ENCODE measurements at places on chromosomes 2 and 18.

DNA sequence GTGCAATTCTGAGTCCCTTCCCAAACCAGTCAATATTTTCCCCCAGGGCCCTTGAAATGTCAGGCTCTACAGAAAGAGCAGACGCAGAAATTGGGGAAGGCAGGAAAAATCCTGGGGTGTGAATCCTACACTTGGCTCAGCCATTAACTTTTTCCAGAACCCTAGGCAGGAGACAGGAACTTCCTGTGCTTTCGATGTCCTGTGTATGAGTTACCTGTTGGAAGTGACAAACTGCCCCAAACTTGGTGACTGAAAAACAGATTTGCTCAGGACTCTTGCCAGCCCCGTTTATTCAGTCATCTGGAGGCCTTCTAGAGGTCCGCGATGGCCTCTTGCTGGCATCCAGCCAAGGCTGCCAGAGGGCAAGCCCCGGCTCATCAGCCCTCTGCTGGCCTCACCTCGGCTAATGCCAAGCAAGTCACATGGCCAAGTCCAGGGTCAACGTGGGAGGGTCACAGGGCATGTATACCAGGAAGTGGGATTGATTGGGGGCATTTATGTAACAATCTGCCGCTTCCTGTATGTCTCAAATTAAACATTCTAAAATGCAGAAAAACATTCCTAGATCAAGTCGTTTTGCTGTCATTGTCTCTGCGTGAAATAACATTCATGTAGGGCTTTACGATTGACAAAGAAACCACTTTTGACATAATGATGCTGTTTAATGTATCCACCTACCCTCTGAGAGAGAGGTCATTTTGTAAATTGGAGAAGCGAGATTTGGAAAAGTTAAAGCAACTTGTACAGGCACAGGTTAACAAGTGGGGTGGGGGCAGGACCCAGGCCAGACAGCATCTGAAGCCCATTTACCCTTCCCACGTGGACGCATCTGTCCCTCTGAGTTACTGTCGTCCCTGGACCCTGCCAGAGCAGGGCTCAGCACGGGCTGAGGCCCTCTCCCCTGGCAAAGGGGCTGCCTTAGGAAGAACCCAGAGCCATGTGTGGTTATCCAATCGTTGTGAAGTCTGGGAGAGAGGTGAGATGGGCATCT lies 179.4 kb downstream of the INHBB start:
- DNase-seq, result no peak

GRCh38 chr2:114294741-114295140 lies 147.7 kb upstream of the DPP10 start:
- no peak for DNase-seq

DNA sequence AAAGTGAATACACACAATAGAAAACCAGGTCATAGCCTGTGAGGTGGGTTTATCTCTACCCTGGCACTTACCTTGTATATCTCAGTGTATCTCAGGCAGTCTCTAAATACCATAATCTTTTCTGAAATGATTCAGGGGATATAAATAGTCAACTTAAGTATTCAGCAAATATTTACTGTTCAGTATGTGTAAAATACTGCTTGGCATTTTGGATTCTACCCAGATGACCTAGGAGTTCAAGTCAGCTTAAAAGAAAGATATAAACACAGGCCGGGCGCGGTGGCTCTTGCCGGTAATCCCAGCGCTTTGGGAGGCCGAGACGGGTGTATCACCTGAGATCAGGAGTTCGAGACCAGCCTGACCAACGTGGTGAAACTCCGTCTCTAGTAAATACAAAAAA lies 23.8 kb downstream of the GRHL1 start:
- DNase-seq, result no peak

DNA sequence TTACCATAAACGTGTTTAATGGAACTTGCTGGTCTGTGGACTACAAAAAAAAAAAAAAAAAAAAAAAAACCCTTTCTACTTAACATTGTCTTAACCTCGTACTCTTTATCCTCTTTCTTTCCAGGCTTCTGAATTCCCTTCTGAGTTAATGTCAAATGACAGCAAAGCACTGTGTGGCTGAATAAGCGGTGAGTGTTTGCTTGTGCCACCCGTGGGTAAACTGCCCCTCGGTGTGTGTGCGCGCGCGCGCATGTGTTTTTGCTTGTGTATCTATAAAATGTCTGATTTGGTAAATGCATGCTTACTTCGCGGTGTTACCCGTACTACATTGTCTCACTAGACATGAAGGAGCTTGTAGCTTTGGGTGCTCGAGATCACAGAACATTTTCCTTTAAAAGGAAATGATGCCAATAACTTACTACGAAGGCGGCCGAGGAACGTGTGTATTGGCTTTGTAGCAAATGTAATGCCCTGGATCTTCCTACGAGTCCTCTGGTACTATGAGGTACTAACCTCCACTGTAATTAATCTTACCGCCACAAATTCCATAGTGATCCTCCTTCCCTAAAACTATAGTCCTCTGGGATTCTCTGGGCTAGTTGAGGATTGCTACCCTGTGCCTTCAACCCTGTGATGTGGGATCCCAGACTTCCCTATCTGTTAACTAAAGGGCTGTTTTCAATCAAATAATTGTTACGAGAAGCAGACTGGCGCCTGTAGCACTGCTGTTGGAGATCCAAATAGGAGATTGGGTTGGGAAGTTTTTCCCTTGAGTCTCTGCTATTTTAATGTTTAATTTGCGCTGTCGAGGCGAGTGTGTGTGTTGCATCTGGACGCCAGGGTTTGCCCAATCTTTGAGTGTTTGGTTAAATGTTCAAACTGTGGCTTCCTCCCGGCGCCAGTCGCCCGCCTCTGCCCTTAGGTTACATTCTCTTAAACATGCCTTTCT lies 1.1 kb downstream of the ID2 start:
- peak; percentile 33 for DNase-seq

GRCh38 chr18:12796448-12796847 lies 87.6 kb downstream of the PTPN2 start:
- no peak for DNase-seq

DNA sequence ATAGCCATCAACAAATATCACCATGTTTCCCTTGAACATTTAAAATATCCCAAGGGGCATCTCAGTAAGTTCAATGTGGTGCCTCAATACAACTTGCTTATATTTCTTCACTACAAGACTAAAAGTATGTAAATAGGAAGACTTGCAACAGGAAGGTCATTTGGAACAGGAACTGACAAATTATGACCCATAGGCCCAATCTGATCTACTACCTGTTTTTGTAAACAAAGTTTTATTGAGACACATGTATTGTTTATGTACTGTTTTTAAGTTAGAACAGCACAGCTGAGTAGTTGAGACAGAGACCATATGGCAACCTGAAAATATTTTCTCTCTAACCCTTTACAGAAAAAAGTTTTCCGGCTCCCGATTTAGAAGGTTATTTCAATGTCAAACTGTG lies 154.8 kb upstream of the TFPI start:
- no peak for DNase-seq

- DNase-seq, result no peak
Observed at GRCh38 chr2:240386326-240386725, 49.1 kb upstream of the GPC1 start.

- DNase-seq, result no peak
Observed at GRCh38 chr18:1499265-1499664, 594.6 kb downstream of the ADCYAP1 start.

GRCh38 chr2:206084870-206085741 lies 868 bp downstream of the INO80D start:
- DNase-seq, result no peak

GRCh38 chr18:3508576-3509549 lies 58.9 kb downstream of the TGIF1 start:
- no peak for DNase-seq

DNA sequence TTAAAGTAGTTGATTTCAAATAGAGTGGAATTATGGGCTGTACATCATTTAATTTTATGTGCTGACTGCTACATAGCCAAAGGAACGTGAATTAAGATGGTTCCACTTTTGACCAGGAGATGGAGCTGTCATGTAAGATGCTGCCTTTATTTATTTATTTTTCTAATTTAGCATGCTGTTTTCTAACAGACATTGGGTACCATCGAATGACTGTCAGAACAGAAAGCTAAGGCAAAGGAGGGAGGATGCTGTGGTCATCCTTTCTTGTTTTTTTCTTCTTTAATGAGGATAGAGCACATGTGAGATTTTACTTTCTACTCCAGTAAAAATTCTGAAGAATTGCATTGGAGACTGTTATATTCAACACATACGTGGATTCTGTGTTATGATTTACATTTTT lies at the start of gene SCN2A:
SCN2A (plus strand) TSS at position 185 of the 400 bp plus-strand sequence. CDS start 56,410 bp downstream, outside the sequence.
- DNase-seq, result no peak

GRCh38 chr2:57798346-57798745 lies 248.3 kb upstream of the VRK2 start:
- DNase-seq, result no peak

- DNase-seq, result no peak
Observed at GRCh38 chr18:61852496-61852895, 40.3 kb downstream of the RNF152 start.

GRCh38 chr2:25284756-25285155 lies 57.0 kb downstream of the DNMT3A start:
- no peak for DNase-seq

GRCh38 chr18:26453386-26453901 lies 94.9 kb downstream of the KCTD1 start:
- DNase-seq, result no peak

DNA sequence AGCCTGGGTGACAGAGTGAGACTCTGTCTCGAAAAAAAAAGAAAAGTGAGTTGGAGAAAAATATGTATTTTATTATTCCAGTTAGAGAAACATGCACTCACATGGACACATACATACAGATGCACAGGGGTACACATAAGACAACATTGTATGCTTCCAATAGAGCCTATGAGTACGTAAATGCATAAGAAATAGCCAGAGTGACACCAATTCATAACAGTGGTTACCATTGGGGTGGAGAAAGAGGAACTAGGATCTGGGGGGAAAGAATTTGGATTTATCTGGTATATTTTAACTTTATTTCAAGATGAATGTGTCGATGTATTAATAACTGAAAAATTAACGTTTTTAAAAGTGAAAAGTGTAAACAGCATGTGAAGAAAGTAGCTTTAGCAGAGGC lies 16.1 kb downstream of the IL36A start:
- DNase-seq, result no peak

GRCh38 chr2:158172719-158173118 lies 71.0 kb downstream of the UPP2 start:
- DNase-seq, result no peak

GRCh38 chr2:157784169-157784822 lies 91.8 kb downstream of the ACVR1 start:
- no peak for DNase-seq

DNA sequence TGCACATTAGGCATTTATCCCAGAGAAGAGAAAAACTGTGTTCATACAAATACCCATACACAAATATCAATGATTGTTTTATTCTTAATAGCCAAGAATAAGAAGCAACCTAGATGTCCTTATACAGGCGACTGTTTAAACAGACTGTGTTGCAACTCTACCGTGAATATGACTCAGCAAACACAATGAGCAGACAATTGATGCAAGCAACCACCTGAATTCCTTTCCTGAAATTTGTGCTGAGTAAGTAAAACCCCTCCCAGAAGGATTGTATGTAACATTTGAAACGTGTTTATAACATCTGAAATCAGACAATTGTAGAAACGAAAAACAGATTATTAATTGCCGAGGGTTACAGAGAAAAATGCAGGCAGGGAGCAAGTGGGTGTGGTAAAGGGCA lies 621.9 kb upstream of the SOX11 start:
- no peak for DNase-seq

DNA sequence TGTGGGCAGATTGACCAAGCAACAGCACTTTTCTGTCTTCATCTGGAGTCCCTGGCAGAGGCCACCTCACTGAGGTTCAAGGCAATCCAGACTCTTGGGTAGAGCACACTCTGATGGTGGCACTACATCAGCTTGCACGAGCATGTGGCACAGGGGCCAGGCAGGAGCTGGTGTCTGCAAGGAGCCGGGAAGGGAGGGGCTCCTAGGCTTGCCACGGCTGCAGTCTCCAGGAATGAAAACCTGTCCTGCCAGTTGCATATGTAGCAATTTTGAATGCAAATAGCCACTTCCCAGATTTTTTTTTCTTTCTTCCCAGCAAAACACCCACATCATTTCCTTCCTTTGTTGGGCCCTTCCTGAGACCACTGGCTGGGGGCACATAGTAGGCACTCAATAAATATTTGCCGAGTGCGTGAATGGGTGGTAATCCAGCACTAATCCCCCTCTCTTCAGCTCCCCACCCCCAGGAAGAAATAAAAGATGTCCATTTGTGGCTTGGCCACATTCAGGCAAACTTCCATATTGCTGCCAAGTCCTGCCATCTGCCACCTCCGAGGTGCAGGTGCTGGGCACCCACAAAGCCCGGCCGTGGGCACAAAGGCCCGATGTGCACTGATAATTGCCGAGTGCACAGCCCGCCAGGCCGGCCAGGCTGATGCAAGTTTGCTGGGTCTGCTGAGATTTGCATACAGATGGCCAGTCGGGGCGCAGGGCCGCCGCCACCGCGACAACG lies 72.4 kb downstream of the MYCN start:
- no peak for DNase-seq

DNA sequence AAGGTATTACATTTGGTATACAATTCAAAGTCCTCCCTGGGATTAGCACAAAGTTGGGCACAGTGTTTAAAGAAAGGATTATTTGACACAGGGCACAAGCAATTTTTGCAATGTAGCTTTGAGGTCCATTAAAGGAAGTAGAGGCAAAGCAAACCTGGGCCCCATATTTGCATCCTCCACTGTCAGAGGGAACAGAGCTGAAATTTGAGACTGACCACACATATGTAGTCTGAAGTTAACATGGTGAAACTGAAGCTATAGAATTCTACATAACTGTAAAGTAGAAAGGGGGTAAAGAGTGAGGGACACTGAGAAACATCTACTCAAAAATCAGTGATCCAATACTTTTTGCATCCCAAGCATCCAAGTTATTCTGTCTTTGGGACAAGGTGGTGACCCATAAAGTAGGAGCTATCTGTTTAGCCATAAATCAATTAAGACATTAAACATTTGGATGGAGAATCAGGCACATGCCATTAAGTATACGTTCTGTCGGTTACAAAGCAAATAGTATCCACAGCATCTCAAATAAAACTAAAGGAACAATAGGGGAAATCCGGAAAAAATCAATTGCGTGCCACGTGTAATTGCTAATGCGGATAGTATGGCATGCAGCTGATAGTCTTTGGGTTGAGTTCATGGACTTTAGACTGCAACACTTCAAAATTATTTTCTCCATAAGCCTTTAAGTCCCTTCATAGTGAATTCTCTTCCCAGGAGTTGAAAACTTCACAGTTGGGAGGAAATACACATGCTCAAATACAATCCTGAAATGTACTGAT lies 72.6 kb downstream of the PLEKHM3 start:
- no peak for DNase-seq

DNA sequence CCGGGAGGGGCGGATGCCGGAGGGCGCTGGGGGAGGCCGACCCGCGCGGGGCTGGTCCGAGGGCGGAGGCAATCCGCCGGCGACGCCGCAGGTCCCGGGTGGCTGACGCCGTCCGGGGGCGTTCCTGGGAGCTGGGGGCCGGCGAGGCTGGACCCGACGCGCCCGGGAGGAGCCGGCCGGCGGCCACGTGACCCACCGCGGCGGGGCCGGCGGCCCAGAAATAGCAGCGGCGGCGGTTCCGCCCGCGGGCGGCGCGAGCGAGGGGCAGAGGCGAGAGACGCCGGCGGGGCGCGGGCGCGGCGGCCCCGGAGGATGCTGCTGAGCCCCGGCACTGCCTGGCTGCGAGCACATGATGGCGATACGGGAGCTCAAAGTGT lies at the start of gene RAB31:
RAB31 (plus strand) TSS at position 245 of the 377 bp plus-strand sequence; CDS start at position 350, 105 bp downstream.
- DNase-seq, result no peak

- no peak for DNase-seq
Observed at GRCh38 chr2:66431846-66432587, 2.9 kb upstream of the MEIS1 start.

- no peak for DNase-seq
Observed at GRCh38 chr2:239805414-239805813, 219.7 kb downstream of the NDUFA10 start.

- DNase-seq, result no peak
Observed at GRCh38 chr2:136132825-136133155, 14.8 kb upstream of the CXCR4 start.
